ENCODE measurements at places on chromosomes 12 and 14.

GRCh38 chr12:50609292-50609874 is 104.6 kb downstream of the DIP2B start:
- no peak for DNase-seq

- DNase-seq: no peak
Observed at GRCh38 chr12:51533799-51534198, 57.2 kb upstream of the SCN8A start.

DNA sequence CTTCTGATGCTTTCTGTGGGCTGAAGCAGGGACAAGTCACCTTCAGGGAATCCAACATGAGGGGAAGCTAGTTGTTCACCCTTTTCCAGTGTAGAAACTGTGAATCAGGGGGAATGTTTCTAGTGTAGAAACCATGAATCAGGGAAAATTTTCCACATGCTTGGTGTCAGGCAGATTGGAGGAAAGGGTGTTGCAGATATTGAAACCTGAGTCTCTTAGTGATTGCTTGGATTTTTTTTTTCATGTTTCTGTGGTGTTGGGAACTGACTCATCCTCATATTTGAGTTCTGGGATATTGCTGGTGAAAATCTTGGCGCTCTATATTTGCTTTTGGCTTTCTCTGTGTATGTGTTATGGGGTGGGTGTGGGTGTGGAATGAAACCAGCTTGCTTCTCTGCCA is 144.5 kb upstream of the FBXO33 start:
- DNase-seq: no peak

DNA sequence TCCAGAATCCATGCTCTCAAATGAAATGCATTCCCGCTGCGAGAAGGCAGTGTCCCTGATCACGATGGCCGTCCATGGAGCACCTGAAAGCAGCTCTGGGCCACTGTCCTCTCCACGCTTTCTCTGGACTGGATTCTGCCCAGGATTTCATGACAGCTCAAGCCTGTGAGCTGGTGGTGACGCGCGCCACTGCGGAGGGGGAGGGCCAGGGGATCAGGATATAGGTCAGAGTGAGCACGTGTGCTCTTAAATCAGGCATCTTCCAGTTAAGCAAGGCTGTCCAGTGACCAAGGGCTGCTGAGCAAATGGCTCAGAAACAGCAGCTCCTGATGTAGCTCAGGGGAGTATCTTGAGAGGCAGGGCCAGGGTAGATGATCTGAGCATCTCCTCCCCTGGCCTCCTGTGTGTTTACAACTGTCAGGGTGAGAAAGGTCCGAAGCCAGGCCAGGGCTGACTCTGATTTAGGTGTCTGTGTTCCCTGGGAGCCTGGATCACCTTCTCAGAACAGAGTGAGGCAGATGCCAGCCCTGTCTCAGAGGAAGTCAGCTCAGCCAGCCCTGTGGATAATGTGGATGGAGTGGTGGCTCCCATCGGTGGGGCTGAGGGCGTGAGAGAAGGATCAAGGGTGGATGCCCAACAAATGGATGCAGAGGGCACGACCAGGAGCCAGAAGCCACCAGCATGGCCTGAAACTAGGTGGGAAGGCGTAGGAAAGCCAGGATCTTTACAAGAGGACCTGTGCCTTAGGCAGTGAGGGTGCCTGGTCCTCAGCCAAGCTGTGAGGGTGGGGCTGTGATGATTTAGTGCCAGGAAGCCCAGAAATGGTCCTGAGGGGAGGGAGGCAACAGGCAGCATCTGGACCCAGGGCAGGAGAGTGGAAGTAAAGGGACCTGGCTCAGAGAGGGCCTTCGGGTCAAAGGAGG is 55.3 kb downstream of the ELK3 start:
- DNase-seq: no peak

DNA sequence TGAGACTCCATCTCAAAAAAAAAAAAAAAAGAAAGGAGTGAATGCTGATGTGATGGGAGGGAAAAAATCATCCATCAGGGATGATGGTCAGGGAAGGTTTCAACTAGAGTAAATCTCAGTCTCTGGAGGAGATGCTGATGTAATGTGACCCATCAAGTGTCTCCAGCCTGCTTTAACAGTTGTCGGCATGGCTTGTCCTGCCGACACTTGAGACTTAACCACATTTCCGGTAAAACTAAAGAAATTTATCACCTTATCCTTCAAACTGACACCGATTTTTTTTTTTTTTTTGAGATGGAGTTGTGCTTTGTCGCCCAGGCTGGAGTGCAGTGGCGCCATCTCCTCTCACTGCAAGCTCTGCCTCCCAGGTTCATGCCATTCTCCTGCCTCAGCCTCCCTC is 21.5 kb upstream of the ANAPC5 start:
- DNase-seq: no peak

- no peak for DNase-seq
Observed at GRCh38 chr14:45242706-45243105, 10.3 kb downstream of the MIS18BP1 start.

DNA sequence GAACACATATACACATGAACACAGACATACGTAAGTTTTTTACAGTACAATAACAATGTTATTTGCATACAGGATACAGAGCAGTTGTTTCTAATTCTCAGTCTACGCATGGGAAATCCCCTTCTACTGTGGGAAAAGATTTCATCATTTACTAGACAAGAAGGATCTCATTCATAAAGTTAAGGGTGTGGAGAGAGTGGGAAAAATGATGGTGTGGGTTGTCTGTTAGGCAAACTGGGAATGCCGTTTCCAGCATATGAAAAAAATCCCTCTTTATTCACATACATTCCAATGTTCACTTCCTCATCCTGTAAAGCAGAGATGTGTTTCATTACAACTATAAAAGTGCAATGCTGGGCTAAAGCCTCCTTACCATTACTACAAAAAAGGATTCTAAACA is 120.9 kb downstream of the SINHCAF start:
- no peak for DNase-seq

DNA sequence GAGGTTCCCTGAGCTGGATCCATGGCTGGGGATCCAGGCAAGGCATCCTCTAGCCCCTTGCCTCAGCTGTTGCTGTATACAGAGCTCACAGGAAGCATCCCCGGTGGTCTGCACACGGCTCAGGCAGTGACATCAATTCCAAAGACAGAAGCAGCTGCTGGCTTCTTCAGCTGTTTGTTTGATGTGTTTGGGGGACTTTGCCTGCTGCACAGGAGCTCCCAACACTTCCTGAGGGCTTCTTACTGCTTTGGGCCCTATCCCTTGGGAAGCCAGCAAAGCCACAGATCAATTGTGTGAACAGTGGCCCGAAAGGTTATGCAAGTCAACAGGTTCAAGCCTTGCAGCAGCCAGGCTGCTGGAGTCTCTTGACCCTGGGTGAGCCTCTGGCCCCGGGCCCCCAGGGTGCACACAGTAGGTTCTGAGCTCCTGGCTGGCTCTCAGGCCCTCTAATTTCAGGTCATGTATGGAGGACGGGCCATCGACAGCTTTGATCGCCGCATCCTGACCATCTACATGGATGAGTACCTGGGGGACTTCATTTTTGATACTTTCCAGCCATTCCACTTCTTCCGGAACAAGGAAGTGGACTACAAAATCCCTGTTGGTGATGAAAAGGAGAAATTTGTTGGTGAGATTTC is 42.6 kb downstream of the CCDC92 start:
- no peak for DNase-seq

- no peak for DNase-seq
Observed at GRCh38 chr12:118064608-118065007, 3.6 kb upstream of the WSB2 start.

- no peak for DNase-seq
Observed at GRCh38 chr12:122399254-122399591, 23.2 kb downstream of the CLIP1 start.

- no peak for DNase-seq
Observed at GRCh38 chr12:31260840-31261239, 65.1 kb downstream of the SINHCAF start.

DNA sequence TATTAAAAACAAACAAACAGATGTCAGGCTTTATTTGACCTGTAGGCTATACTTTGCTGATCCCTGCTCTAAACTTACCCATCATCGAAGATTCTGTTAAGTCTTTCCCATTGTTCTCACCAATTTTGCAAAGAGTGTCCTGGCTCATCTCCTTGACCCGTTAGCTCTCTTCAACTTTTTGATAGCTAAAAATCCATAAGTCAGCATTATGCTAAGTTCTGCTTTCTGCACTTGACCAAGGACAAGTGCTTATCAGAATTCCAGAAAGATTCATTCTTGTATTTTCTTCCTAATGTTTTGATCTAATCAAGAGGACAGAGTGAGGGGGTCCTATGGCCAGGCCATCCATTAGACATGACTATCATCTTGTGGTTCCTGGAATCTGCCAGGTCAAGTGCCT is 503.5 kb downstream of the FUT8 start:
- DNase-seq: no peak

- DNase-seq: no peak
Observed at GRCh38 chr12:122984612-122985337, 4.3 kb downstream of the ARL6IP4 start.

- no peak for DNase-seq
Observed at GRCh38 chr12:109818253-109818652, 14.9 kb downstream of the TRPV4 start.

DNA sequence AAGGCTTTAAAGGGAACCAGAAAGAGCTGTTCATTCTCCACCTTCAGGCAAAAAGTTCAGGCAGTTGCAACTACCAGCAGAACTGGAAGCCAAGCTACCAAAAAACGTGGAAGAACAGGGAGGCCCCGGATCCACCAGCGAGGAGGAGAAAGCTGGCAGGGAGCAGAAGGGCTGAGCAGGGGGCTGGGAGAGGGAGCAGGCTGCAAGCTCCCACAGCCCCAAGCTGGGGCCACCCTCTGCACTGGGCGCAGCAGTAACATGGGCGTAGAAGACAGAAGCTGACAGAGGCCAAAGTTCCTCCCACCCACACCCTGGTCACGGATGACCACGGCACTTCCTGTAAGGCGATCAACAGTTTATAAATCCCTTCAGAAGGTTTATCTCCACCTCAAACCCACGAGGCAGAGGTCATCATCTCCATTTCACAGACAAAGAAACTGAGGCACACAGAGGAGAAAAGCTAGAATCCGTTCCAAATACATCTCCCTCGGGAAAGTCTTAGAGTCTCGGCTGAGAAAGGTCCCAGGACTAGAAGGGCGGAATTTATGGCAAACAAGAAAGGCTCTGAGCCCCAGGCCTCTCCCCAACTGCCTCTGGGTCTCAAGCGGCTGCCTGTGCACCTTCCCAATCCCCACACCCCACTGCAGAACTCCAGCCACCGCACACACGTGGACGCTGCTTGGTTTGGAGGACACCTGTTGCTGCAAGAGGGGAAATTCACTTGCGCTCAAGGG is 1.8 kb downstream of the CCDC85C start:
- no peak for DNase-seq

DNA sequence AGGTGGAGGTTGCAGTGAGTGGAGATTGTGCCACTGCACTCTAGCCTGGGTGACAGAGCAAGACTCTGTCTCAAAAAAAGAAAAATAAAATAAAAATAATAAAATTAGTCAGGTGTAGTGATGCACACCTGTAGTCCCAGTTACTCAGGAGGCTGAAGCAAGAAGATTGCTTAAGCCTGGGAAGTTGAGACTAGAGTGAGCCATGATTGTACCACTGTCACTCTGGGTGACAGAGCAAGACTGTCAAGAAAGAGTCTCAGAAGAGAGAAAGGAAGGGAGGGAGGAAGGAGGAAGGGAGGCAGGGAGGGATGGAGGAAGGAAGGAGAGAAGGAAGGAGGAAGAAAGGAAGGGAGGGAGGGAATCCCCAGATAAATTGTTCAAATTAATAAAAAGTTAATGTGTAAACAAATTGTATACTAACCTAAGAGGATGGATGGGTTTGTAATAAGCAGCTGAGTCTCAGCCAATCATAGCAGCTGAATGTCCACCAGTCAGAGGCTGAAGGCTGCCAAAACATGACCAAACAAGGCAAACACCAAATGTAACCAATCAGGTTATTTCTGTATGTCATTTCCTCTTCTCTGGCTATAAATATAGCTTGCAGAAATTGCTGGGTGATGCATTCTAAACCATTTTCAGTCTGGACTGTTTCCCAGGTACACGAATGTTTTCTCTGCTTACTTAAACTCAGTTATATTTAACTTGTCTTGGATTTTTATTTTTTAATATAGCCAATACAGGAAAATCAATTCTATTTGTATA is 6.1 kb upstream of the CDCA4 start:
- no peak for DNase-seq

DNA sequence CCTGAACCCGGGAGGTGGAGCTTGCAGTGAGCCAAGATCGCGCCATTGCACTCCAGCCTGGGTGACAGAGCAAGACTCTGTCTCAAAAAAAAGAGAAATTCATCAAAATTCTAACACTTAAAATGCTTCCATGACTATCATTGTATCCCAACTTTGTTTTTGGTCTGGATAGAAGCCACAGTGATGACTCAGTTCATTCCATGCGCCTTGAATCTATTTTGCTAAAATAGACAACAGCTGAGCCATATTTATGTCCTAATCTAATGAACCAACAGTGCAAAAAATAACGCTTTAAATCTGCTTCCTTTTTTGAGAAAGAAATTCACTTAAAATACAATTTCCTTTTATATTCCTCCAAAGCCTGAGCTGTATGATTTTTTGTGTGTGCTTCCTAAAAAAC is 23.2 kb upstream of the BICD1 start:
- DNase-seq: no peak

DNA sequence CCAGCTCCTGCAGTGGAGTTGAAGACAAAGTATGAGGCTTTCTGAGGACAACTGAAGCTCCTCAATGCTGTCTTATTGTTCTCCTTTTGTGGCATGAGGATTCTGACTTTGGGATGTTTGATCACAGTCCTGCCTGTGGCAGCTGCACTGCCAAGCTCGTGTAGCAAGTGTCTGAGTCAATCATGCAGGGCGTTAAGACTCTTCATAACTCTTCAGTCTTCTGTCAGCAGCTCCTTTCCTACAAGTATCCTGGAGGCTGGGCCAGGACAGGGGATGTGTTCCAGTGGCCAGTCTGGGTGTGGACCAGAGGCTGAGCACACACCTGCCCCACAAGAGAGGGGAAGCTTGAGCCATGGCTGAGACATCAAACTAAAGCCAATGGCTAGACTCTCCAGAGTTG is 94.3 kb downstream of the PELI2 start:
- DNase-seq: no peak

DNA sequence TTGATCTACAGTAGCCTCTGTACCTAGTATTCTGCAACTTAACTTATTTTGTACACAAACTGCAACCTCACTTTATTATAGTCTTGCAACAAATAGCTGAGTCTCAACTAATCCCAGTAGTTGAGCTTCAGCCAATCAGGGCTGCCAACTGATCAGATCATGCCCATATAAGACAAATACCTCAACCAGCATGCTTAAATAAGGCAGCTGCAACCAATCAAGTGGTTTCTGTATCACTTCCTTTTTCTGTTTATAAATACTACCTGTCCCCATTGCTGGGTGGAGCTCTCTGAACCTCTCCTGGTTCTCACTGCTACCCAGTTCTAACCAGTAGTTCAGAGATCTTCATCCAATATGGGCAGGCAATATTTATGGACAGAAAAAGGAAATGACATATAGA is 248.5 kb upstream of the FBXO33 start:
- no peak for DNase-seq

DNA sequence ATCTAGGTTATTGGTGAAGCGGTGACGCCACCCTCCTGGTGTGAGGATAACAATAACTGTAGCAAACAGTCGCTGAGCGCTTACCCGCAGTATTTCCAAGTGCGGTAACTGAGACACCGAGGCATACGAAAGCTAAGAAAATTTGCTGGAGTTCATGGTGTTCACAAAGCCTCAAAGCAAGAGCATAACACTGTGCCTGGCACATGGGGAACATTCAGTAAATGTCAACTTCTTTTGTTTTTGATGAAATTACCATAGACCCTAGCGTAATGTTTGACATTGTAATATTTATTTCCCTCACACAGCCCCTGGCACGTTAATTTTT is 767 bp downstream of the YEATS4 start:
- no peak for DNase-seq

- no peak for DNase-seq
Observed at GRCh38 chr14:36988568-36988967, 183.8 kb downstream of the SLC25A21 start.

GRCh38 chr12:117167769-117168168 is 22.5 kb downstream of the FBXO21 start:
- DNase-seq: no peak

All from stimulated activated CD4-positive, alpha-beta T cell treated with anti-CD3 and anti-CD28 coated beads, TNF-alpha, amount 100 ng/mL, for 4 hours (primary cell).